Skeletal muscle cell (primary cell): ENCODE measurements at places on chromosomes 4 and X.

- peak; percentile 31 for DNase-seq
Observed at GRCh38 chr4:112916868-112917267, 132.6 kb upstream of the ANK2 start.

GRCh38 chr4:90419124-90419711 lies 292.0 kb downstream of the CCSER1 start:
- peak; percentile 5 for DNase-seq

- DNase-seq: no peak
Observed at GRCh38 chrX:110397339-110397738, 38.7 kb downstream of the RTL9 start.

DNA sequence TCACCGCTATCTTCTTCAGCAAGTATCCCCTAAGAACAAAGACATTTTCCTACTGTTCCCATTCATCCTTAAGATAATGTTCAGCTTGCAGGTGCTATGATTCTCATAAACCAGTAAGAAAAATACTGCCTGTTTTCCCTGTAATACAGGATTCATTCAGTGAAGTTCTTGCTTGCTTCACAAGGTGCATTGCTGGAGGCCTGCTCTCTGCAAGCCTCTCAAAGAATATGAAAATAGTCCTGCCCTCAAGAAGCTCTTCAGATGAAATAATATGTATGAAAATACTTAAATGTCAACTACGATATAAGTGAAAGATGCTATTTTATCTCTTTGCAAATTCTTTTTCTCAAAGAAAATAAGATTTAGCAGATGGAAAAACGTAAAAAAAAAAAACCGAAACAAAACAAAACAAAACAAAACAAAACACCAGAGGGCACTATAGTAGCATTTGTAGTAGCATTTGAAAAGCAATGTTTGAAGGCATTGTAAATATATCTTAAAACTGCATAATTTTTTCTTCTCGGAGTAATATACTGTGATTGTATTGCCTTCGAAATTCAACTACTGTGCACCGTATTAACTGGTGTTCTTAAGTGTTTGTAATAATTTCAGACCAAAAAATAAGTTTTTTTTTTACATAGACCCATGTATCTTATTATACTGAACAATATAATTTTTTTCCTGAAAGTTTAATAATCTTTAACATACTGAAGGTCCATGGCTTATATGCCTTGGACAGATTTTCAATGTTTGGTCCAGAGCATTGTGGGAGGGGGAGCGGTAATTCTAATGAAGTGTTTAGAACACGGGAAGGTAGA lies 26.0 kb downstream of the ADH4 start:
- DNase-seq: no peak

DNA sequence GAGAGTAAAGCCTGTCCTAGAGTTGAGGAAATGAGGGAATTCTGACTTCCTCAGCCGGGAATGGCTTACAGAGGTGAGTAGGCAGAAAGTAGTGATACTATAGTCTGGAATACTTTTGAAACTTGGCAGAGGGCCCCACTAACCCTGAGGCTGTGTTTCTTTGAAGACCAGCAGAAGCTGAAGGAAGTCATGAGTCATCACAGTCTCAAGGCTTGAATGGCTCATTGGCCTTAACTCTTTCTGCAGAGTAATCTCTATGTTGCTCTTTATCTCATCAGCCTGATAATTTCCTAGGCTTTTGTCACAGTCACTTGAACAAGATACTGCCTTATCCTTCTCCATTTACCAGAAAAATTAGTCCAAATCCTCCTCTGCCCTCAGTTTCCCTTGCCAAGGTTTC lies 80.8 kb downstream of the ANKRD50 start:
- DNase-seq: peak; percentile 91

DNA sequence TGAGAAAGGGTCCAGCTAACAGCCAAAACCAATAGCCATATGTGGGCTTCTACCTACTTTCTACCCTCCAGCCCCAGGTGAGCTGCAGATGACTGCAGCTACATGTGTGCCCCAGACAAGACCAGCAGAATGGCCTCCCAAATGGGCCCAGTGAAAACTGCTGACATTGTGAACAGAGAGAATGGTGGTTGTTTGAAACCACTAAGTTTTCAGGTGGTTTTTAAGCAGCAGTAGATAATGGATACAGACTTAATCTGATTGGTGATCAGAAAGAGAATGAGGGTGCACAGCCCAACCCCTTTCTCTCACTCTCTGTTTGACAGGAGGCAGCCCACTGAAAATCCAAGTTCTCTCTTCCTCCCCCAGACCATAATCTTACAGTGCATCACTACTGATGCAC lies 42.5 kb upstream of the BBS12 start:
- no peak for DNase-seq

DNA sequence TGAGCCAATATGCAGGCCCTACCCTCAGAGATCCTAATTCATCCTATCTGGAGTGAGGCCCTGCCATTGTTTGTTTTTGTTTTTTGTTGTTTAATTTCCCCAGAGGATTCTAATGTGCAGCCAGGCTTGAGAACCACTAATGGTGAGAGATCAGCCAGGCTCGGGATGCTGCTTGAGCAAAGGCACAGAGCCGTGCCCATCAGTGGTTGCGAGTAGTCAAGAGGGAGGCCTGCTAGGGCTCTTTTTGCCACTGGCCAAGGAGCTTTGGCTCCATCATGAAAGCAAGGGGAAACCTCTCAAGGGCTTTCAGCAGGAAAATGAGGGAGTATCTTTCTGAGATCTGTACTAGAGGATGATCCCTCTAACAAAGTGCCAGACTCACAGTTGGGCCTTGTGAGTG lies 2.7 kb downstream of the TCEANC start:
- DNase-seq: no peak

- no peak for DNase-seq
Observed at GRCh38 chr4:159500861-159501260, 398.0 kb downstream of the RAPGEF2 start.

- no peak for DNase-seq
Observed at GRCh38 chr4:132396636-132397035, 752.5 kb upstream of the PCDH10 start.

- DNase-seq: no peak
Observed at GRCh38 chr4:125952631-125953030, 637.9 kb downstream of the FAT4 start.

- DNase-seq: peak; percentile 48
Observed at GRCh38 chrX:53071604-53072417, 10.4 kb upstream of the TSPYL2 start.

GRCh38 chrX:7330971-7331746 lies 183.2 kb upstream of the PUDP start:
- DNase-seq: peak; percentile 80

DNA sequence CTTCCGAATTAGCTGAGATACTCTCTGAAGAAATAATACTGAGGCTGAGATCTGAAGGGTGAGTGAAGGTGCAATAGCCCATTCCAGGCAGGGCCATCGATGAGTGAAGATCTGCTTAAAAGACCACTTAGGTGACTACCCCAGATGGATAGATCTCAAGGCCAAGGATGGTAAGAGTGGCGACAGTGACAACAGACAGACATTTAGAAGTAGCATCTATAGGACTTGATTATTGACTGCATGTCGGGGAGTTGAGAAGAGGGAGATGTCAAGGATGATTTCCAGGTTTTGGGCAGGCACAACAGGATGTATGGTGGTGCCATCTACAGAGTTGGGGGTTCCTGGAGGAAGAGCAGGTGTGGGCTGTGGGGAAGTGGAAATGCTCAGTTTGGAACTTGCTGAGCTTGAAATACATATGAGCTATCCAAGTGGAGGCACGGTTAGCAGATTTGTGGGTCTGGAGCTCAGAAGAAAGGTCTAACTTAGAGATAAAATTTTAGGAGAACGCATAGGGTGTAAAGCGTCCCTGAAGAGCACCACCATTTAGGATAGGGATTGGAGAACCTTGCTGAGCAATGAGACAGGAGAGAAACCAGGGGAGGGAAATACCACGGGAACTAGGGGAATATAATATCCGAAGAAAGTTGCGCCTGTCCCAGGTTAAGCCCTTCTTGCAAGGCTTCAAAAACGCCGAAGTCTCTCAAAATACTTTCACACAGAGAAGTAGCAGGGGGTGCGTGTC lies 688 bp downstream of the UFSP2 start:
- no peak for DNase-seq

GRCh38 chrX:136209016-136209738 lies 42.0 kb downstream of the MAP7D3 start:
- no peak for DNase-seq

- no peak for DNase-seq
Observed at GRCh38 chr4:25792876-25793275, 69.9 kb downstream of the SEL1L3 start.

GRCh38 chr4:80420638-80421037 lies 85.1 kb downstream of the CFAP299 start:
- DNase-seq: no peak

- DNase-seq: peak; percentile 7
Observed at GRCh38 chrX:323721-324628, 5.4 kb upstream of the GTPBP6 start.

DNA sequence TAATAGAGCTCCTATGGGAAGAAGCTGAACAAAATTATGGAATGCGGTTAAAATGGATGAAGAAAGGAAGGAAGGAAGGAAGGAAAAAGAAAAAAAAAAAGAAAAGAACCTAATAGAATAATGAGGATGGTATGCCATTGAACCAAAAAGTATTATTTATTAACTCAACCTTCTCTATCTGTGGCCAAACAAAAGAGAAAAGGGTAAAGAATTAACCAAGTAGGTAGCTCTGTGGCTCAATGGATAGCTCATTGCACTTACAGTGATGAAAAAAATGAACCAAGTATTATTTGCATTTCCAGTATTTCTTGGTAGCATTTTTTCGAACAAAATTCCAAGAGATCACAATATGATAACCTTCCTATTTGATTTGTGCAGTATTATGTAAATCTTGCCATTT lies 56.9 kb upstream of the SLC39A8 start:
- no peak for DNase-seq

DNA sequence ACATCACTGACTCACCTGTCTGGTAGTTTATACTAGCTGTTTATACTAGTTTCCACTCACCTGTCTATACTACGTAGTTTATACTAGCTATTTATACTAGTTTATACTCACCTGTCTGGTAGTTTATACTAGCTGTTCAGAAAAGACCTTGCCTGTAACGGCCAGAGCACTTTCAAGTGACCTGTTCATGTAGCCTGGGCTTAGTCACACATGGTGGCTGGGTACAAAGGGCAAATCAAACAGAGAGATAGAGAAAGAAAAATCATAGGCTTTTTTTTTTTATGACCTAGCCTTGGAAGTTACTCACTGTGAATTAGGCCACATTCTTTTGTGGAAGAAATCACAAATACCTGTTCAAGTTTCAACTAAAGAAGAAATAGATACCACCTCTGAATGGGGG lies 30.7 kb upstream of the SPANXN4 start:
- DNase-seq: no peak

DNA sequence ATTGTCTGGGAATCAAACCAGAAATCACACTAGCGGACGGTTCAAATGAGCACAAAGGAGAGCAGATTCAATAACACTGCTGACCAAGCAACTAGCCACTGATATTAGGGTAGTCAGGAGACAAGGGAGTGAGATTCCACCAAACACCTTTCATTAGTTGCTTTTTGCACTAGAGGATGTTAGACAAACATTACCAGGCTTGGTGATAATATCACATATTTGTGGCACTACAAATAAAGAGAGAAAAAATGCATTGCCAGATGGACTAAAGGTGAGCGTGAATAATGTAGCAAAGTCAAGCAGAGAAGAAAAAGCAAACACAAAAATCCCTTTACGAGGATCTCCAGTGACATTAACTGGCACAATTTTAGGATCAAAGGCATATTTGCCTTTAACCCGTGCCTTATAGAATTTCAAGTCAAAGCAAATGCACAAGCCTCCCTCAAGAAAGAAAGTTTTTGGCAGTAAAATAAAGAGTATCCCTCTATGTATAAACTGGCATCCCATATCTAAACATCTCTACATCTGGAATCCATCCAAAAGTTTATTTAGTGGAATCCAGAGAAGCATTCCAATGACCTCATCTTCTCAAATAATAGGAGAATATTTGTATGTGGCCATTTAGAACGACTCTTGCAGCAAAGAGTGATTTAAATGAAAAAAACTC lies 290.9 kb downstream of the KCTD8 start:
- DNase-seq: peak; percentile 43

DNA sequence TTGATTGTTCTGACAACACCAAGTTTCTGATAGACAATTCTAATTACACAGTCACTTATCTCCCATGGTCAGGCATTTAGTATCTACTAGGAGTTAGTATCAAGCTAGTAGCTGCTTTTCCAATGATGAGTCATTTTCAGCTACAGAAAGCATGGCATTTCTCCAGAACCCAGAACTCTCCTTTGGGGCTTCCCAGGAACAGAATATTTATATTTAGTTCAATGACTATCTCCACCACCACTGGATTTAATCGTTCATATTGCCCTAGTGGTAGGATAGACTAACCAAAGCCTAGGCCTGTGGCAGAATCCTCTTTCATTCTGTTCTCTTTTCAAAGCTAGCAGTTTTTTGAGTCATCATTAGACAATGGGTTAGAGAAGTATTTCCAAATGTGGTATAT lies 569.4 kb downstream of the GABRG1 start:
- no peak for DNase-seq

- DNase-seq: no peak
Observed at GRCh38 chrX:18971506-18971905, 12.4 kb downstream of the PHKA2 start.

DNA sequence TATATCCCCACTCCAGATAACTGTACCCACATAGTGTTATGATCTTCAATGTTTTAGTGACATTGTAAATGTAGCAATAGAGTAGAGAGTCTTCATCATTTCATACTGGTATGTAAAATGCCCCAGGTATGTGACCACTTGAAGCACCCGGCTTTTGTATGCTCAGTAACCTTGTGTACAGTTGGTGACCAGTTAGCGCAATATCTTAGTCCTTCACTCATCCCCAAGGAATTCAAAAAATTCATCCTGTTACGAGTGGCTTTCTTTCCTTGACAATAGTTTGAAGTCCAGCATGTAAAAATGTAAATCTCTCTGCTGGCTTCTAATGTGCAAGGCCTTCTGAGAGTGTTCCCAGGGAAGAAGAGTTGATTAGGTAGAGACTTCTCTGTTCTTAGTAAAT lies 145.6 kb downstream of the ARX start:
- no peak for DNase-seq

DNA sequence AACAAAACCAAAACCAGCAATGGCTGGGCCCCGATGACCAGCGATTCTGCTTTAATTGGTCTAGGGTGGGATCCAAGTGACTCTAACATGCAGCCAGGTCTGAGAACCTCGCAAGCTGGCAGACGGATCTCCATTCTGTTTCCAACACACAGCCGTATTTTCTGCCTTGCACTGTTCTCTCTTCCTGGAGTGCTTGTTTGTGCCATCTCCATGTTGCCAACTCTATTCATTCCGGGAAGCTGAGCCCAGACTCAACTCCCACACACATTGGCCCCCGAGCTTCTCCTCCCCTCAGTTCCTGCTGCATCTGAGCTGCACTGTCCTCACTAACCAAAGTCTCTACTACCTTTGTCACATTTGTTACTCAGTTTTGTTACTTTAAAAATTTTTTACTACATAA lies 35.6 kb downstream of the GEMIN8 start:
- DNase-seq: no peak

GRCh38 chr4:25377572-25378436 lies 741 bp downstream of the ANAPC4 start:
- no peak for DNase-seq
